ENCODE measurements at places on chromosomes 7 and 10.

DNA sequence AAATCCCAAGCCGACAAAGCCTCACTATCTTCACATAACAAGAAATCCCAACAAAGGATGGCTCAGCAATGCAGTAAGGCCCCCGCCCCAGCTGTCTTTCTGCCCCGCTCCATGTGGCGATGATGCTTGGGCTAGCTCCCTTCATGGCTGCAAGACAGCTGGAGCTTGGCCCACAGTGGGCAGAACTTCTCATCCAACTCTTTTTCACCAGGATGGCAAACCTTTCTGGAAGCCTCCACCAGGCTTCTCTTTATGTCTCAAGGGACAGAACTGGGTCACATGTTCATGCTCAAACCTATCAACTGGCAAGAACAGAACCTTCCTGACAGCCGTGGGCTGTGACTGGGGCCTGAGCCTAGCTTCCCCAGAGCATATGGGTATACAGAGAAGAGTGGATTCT, 260.5 kb upstream of the MKLN1 start:
- DNase-seq, result no peak

- DNase-seq, result no peak
Observed at GRCh38 chr10:15483215-15484075, 112.4 kb upstream of the FAM171A1 start.

DNA sequence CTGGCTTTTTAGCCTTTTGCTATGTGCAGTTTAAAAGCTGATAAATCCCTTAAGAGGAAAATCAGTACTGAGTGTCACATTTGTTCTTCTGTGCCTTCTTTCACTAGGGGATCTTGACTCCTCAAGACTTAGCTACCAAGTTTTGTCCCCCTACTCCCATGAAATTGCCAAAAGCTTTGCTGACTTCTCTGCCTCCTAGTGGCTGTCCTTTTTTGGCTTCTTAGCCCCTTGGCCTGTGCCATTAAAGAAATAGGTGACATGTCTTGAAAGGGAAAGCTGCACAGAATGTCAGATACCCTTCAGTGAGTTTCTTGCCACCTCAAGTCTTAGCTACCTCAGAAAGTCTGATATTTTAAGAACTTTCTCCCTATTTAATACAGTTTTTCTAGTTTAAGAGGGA, 10.5 kb downstream of the MKLN1 start:
- no peak for DNase-seq

GRCh38 chr7:41975849-41976248, 261.2 kb downstream of the GLI3 start:
- no peak for DNase-seq

- no peak for DNase-seq
Observed at GRCh38 chr7:79290841-79291497, 162.5 kb downstream of the MAGI2 start.

DNA sequence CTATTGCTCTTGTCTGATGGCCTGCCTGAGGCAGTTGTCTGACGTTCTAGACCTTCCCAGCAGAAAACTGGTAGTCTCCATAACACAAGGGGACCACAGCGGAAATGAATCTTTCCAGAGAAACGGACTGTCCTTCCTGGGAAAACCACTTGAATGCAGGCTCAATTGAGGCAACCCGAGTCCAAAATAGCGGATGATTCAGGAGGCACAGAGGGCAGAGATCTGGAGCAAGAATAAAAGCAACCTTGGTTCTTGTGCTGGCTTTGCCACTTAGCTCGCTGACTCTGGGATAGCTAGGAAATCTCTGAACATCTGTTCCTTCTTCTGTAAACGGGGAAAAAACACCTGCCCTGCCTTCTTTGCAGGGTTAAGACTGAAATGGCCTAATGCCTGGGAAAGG, 178.8 kb downstream of the NEURL1 start:
- DNase-seq, result no peak

Data from activated naive CD4-positive, alpha-beta T cell (primary cell).